ENCODE measurements at places on chromosomes 4 and X.

DNA sequence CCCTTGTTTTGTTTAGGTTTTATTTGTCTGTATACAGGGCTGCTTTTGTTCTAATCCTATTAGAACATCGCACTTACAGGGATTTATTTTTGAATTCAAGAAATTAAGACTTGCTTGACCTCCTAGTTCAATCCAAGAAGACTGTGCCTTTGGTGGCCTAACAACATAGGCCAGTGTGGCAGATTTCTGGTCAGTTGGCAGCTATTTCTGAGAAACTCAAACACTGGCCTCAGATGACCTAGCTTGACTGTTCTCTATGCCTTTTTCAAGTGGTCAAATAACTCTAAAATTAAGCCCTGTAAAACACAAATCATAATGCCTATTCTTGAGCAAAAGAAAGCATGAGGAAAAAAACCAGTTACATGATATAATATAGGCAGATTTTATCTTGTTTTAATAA is 89.3 kb upstream of the GPR34 start:
- DNase-seq, result no peak

- peak; percentile 2 for DNase-seq
Observed at GRCh38 chrX:151680805-151681204, 14.5 kb upstream of the PRRG3 start.

- no peak for DNase-seq
Observed at GRCh38 chrX:13254076-13254785, 65.6 kb downstream of the ATXN3L start.

GRCh38 chrX:131067216-131067615 is 9.1 kb downstream of the ARHGAP36 start:
- DNase-seq, result no peak

- DNase-seq, result no peak
Observed at GRCh38 chr4:78720994-78721677, 55.0 kb upstream of the BMP2K start.

GRCh38 chr4:8260656-8261111 is 8.9 kb upstream of the HTRA3 start:
- DNase-seq, result no peak

DNA sequence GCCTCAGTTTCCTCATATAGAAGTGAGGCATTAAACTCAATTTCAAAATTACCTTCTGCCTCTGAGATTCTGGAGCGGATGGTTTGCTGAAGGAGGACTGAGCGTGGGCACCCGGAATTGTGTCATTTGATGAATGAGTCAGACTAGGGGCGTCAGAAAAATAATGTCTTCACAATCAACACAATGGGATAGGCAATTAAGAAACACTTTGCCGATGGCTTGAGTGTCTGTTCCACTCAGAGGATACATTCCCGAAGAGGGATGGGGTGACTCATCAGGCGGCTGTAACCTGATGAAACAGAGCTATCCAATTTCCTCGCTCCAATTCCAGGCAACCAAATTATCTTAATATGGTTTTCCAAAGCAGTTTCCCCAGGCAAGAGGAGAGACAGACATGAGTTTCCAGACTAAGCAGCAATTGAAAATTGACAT is 1.2 kb upstream of the CHRNA9 start:
- DNase-seq, result no peak

- no peak for DNase-seq
Observed at GRCh38 chr4:141730805-141731204, 94.4 kb downstream of the IL15 start.

DNA sequence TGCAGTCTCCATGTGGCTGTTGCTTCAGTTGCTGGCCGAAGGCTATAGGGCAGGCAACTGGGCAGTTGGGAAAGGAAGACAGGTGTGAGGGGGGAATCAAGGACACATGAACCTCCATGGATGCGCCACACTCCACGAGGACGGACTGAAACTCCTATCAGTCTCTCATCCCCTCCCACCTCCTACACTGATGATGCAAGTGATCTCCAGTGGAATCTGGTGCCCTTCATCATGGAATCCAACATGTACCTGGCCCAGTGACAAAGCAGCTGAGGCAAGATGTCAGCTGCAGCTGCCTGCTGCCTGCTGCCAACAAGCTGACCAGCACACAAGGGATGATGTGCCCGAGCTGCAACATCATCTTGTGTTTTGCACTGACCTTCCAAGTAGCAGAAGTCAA is 26.0 kb upstream of the MGST2 start:
- no peak for DNase-seq

DNA sequence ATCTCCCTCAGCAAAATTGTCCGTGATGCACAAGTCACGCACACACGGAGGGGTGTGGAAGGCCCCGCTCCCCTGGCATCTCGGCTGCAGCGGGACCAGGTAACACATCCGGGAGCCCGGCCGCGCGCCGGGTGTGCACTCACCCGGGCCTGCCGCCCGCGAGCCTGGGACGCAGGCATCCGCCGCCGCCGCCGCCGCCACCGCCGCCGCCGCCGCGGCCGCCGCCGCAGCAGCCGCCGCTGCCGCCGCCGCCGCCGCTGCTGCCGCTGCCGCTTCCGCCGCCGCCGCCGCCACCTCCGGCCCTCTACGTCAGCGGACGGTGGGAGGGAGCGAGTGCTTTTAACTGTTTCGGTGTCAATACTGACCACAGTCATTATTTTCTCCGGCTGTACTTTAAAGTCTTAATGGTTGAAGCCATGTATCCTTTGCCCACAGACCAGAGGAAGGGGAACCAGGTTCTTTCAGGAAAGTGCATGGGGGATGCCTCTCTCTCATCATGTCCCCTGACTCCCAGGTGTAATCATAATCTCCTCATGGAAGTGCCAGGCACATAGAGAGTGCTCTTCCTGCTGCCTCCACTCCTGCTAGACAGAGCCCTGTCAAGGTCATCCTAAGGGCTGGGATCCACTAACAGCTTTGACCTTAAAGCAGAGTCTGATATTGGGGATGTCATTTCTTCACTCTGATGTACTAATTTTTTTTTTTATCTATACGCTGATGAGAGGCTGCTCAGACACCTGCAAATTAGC is 38.0 kb downstream of the MAGEE2 start:
- DNase-seq, result no peak

DNA sequence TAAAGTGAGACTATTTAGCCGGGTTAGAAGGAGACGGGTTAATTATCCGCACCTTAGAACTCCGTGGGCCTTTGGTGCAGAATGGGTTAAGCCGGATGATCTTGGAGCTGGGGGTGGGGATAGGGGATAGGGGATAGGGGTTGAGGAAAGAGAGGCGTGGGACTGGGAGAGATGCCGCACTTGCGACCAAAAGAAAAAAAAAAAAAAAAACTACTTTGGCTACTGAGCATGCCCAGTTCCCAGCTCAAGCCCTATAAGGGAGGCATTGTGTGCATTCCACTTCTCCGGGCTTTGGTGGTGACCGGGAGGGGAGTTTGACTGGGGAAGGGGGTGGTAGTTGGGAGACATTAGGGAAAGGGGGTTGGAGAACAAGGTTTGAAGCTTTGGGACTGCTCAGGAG is at the start of gene SLITRK4:
TSS of gene SLITRK4 (minus strand) at position 187 of the 400 bp plus-strand sequence. CDS start 4,993 bp downstream, outside the sequence.
- no peak for DNase-seq

DNA sequence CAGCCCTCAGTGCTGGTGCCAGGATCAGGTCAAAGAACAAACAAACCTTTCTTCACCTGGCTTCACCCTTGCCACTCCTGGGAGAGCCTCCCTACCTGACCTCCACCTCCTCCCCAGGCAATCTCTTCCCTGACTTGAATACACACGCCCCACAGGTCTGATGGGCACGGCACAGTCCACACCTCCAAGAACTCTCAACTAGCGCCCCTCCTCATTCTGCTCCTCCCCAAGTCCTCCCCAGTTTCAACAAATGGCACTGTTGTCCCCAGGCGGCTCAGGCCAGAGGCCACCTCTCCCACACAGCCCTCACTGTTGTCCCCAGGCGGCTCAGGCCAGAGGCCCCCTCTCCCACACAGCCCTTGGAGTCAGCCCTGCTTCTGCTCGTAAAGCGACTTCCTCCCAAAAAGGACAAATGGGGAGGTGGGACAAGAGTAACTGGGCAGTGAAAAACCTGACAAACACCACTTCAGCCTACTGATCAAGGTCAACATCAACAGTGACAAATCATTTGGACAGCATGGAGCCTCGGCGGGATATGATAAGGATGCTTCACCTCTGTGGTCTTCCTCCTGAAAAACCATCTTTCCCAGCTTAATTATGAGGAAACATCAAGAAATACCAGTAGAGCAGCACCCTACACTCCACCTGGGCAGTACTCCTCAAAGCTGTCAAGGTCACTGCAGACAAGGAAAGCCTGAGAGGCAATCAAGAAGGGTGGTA is 2.9 kb downstream of the LETM1 start:
- no peak for DNase-seq

DNA sequence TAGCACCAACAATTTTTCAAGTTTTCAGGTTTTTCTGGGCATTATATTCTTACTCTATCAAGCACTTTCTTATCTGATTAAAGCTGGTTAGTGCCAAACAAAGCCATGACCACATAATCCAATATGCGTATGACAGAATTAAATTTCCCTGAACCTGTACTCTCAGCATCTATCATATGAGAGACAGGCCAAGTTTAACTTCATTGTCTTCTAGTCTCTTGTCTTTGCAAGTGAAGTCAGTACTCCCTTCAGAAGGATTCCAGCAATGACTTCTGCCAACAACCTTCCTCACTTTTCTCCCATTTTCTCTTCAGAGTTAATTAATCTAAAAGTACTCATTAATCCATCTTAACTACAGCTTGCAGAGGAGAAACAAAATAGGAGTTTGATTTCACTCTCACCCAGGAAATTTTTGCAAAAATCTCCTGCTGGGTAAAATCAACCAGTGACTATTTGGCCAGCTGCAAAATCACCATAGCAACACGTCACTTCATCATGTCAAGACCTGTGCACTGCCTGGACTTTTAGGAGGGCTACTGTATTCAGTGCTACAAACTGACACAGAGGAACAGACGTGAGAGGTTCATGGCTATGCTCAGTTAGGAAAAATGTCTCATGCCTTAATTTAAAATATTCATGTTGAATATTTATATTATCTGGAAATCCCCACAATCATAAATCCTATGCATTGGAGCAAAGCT is 208.4 kb downstream of the ANTXR2 start:
- DNase-seq, result no peak

DNA sequence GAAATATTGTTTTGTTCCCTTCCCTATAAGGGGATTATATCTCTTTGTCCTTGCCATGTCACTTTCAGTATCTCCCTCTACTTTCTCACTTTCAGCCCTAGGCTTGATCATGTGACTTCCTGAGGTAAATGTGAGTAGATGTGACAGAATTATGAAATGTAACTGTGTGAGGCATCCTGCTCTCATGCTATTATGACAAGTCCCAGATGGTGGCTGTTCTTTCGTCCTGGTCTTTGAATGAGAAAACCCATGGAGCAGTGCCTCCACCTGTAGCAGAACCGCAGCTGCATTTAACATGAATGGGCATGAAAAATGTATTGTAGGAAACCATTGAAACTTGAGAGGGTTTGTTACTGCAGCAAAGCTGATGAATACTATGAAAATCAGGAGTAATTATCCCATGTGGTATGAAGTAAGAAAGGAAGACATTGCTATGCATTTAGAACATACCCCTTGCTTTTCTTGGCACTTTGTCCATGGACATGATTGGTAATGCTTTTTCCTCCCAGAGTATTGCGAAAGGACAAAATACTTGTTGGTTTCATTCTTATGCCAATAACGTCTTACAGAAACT is 202.2 kb upstream of the GPRIN3 start:
- no peak for DNase-seq

DNA sequence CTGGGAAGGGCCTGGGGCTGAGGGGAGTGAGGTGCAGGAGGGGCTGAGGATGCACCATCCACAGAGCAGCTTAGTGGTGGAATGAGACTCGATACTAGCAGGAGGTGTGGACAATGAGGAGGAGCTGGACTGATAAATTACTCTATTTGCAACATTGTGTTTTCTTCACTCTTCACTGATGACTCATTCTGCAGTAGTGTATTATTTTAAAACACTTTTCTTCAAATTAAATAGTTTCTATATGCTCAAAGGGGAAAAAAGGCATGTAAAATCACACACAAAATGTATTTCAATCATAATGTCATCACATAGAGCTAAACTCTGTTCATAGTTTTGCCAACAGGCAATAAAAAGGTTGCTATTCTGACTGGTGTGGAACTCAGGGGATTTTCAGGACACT is 467.0 kb upstream of the CTSO start:
- no peak for DNase-seq

- no peak for DNase-seq
Observed at GRCh38 chr4:185138161-185138560, 4.9 kb upstream of the SLC25A4 start.

- no peak for DNase-seq
Observed at GRCh38 chr4:37938208-37938607, 22.0 kb upstream of the PTTG2 start.

DNA sequence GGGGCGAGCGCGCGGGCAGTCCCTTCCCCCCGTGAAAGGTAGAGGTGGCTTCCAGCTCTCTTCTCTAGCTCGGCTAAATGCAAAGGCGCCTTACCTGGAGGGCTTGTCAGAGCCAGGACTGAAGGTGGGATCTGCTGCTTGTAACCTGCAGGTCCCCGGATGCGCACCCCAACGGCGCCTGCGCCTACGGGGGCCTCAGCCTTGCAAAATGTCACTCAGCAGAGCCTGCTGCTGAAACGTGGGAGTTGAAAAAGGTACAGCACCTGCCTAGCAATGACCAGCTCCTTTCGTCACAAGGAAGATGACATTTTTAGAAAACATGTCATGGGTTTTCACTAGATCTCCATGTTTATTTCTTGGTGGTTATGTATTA is 583 bp downstream of the ABHD18 start:
- peak; percentile 30 for DNase-seq

DNA sequence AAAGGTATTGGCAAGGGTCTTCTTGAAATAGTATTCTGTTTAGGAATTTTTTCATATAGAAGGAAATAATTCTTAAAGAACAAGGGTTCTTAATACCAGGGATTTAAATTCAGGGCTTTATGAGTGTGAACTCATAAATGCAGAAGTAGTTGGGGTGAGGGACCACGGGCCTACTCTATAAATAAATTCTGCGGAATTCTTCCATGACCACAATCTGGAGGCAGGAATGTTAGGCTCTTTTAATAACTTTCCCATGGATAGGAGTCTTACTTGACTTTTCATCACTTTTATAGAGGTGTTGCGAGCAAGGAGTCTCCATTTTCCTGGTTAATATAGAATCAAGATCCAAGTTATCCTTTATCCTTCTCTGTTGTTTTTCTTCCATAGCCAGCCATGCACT is 76.7 kb upstream of the SLC4A4 start:
- no peak for DNase-seq

DNA sequence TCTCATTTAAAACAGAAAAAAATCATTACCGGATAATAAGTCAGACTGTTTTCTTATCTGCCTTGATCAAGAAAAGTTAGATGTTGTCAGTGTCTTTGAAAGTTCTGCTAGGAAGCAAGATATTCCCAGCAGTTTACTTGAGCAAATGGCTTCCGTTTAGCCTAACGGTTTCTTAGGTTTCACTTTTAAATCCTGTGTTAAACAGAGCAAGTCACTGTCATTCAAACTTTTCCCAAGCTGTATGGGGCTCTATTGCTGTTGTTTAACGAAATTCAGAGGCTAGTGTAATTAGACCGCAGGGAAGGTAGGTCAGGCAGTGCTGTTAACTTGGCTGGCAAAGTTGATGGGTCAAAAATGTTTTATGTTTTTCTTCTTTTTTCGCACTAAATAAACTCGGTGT is 80.3 kb upstream of the NEIL3 start:
- no peak for DNase-seq

GRCh38 chr4:43716721-43717395 is 731.8 kb downstream of the KCTD8 start:
- DNase-seq, result no peak

Measured in stimulated activated CD8-positive, alpha-beta memory T cell treated with anti-CD3 and anti-CD28 coated beads, Interleukin-7, amount 100 ng/mL, for 1 hour (primary cell).